ENCODE measurements at places on chromosomes 2 and 18. TPM values are rescaled to one million over a fixed set of nuclear protein-coding genes. Genes with fewer than 3 reads are reported as not detected.

Gene AGXT
- 1.0 TPM for total RNA-seq

Gene ANKRD30BL
- total RNA-seq: not detected

Gene SERPINB3
- not detected for total RNA-seq

Gene IL1A
- total RNA-seq: not detected

Gene LYG2
- total RNA-seq: not detected

Gene HOXD10
- 3.0 TPM for total RNA-seq

Gene ALPP
- not detected for total RNA-seq

Gene RFTN2
- 2.0 TPM for total RNA-seq

Gene SUCLG1
- total RNA-seq: 202 TPM

Gene VSNL1
- 2.1 TPM for total RNA-seq

Gene HRH4
- not detected for total RNA-seq

Gene IL1RL1
- 0.93 TPM for total RNA-seq

Gene CCDC150
- 2.1 TPM for total RNA-seq

Gene RIT2
- 0.44 TPM for total RNA-seq

Gene DYNAP
- not detected for total RNA-seq

- no peak for DNase-seq
Measured at GRCh38 chr2:96072746-96073145, 38.0 kb upstream of the GPAT2 start.

DNA sequence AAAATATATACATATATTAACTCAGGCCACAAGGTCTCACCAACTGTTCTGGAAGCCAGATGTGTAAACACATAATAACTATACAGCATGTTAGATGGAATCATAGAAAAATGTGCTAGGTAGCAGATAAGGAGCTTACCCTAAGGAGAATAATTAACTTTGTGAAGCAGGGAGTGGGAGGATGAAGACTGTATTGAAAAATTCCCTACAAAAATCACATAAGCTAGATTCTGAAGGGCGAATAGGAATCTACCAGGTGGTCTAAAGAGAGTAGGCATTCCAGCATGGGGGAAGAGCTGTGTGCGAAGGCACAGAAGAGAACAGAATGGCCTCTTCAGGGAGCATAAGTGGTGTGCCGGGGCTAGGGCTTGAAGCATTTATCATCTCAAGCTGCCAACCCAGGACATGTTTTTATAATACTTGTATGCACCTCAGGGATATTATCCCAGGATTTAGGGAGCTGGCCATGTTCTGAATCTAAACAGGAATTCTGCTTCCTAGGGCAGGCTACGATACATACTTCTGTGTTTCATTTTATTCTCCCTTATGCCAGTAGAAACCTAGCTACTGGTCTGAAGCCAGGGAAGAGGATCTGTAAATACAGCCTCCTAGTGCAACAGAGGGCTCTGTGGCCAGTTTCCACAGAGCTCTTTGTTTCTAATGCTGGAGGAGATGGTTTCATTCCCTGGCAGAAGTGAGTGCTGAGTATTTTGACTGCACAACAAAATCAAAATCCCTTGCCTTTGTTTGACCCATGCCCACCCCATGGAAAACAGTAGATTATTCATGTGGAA, 56.7 kb downstream of the NEMP2 start:
- DNase-seq: no peak

GRCh38 chr2:182565911-182566567, 139.2 kb upstream of the PDE1A start:
- no peak for DNase-seq

GRCh38 chr2:6281524-6281923, 584.2 kb downstream of the CMPK2 start:
- no peak for DNase-seq

- no peak for DNase-seq
Measured at GRCh38 chr2:85873679-85874078, 15.1 kb downstream of the ST3GAL5 start.

DNA sequence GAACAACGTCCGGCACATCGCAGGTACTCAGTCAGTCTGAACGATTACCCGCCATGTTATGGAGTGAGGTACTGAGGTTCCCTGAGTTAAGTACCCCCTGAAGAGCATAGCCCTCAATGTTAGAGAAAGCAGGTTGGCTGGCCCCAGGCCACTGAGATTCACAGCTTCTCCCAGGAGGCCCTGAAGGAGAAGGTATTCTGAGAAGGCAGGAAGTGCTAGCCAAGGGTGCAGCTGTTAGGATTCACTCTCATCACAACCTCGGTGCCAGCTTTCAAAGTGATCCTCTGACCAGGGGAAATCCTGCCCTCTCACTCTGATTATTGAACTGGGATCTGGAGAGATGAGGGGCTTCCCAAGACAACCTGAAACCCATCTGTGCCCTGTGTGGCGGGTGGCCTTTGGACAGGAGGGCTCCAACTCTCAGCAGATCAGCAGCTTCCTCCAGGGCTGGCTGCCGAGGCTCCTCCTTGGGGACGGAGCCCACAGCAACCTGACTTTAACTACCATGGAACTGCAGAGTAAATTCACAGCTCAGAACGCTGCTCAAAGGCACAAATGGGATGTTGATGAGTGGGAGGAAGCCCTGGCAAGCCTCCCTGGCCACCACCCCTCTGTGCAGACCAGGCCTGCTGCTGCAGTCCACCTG, 7.8 kb downstream of the EHD3 start:
- no peak for DNase-seq

GRCh38 chr2:221704442-221704841, 132.3 kb upstream of the EPHA4 start:
- DNase-seq: no peak

GRCh38 chr2:178756843-178757242, 50.4 kb downstream of the TTN start:
- DNase-seq: no peak

DNA sequence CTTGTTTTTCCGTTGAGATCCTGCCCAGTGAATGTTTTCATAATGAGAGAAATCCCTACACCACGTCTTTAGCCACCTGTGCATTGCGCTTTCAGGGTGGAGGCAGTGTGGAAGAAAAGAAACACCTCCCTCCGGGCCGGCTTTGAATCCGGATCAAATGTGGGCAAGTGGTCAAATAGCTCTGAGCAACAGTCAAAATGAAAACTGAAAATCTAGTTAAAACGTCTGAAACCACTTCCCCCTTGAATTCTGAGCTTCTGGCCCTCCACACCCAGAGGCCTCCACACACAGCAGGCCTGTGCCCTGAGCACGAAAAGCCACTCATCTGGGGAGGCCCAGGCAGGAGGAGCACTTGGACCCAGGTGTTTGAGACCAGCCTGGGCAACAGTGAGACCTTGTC, 263.6 kb upstream of the SALL3 start:
- peak; percentile 12 for DNase-seq

DNA sequence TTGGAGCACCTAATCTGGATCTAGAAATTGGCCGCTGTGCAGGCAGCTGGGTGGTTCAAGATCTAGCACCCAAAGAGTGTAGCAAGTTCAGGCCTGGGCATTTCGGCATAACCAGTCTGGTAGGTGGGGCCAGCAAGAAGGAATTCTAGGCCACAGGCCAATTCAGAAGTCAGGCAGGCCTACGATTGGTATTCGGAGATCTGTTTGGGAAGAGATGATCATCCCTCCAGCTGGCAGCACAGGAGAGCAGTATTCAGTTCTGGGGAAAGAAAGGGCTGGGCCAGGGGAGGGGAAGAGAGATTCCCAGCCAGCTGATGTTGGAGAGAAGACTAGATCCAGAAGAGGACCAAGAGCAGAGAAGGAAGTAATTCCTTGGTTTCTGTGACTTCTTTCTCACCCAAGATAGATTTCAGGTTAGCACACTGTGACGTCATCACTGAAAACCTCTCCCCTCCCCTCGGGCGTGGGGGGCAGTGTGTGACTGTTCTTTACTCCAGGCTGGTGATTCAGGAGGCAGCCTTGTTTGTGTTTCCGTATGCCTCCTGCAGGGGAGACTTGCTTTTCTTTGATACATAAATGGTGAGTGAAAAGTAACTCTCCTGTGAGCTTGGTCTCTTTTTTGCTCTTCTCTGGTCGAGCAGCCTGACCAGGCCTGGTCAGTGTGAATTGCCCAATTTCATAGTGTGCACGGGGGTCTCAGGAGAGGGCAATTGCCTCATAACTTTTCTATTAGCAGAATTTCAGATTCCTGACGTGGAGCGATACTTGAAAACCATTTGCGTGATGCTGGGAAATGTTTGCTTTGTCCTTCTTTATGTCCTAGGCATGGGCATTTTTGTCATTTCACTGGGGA, 61.1 kb downstream of the MEIS1 start:
- DNase-seq: no peak

DNA sequence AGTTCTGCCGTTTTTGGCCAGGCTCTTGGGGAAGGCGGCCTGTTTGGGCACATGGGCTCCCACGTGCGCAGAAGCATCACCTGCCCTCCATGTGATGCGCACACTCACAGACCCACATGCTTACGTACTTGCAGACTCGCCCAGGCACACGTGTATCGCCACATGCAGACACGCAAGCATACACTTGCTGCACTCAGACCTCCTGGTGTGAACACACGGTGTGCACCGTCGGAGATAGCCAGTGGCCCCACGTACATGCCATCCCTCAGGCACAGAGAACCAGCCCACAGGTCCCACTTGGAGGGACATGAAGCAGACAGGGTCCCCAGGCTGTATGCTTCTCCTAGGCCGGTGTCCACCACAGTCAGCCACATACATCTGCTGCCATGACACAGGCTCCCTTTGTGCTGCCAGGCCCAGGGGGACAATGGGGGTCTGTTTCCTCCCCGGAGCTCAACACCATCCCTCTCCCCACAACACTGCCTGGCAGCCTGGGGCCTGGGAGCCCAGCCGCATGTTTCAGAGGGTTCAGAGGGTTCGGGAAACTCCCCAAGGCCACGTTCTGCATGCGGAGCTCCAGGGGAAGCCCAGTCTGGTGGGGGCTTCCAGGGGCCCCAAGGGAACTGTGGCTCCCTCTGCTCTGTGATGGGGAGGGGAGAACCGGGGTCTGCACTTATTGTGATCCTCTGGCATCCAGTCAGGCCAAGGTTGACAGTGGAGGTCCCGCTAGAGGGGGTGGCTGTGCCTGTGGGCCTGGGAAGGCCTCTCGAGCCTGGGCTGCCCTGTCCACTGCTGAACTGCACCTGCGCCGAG, 208.1 kb upstream of the HAAO start:
- peak; percentile 64 for DNase-seq

GRCh38 chr2:120678251-120678650, 57.4 kb upstream of the GLI2 start:
- DNase-seq: no peak

- no peak for DNase-seq
Measured at GRCh38 chr18:42326752-42327151, 371.7 kb downstream of the PIK3C3 start.

DNA sequence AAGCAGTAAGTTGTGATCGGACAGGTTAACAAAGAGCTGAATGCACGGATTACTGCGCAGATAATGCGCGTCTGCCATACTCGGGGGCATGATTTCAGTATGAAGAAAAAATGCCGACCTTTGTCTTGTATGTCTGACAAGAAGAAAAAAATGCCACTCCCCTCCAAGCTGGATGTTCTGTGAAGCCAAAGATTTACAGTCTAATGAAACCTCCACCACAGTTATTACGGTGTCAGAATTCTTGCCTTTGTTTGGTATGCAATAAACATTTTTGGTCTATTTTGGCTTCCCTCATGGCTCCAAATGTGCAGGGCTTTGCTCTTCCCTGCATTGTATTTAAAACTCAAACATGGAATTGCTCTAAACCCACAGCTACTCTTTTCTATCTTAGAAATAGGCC, 72.2 kb upstream of the THUMPD2 start:
- no peak for DNase-seq

GRCh38 chr18:61503688-61504087, 170.5 kb downstream of the CDH20 start:
- DNase-seq: no peak

- no peak for DNase-seq
Measured at GRCh38 chr2:216786676-216787075, 73.2 kb downstream of the TNP1 start.

DNA sequence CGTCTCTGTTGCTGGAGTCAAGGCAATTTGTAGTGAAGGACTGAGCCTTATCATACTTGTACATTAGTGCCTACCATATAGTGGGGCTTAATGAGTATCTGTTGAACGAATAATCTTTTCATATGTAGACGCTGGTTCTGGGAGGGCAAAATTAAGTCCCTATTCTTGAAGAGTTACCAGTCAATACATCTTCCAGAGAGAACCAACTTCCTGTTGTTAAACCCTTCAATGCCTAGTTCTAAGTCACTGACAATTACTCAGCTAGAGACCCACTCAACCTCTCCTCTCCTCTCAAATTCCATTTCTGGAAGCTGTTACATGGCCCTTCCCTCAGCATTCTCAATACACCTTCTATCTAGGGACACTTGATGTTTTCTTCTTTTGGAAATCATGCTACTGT, 1.1 kb upstream of the MOB4 start:
- DNase-seq: no peak

DNA sequence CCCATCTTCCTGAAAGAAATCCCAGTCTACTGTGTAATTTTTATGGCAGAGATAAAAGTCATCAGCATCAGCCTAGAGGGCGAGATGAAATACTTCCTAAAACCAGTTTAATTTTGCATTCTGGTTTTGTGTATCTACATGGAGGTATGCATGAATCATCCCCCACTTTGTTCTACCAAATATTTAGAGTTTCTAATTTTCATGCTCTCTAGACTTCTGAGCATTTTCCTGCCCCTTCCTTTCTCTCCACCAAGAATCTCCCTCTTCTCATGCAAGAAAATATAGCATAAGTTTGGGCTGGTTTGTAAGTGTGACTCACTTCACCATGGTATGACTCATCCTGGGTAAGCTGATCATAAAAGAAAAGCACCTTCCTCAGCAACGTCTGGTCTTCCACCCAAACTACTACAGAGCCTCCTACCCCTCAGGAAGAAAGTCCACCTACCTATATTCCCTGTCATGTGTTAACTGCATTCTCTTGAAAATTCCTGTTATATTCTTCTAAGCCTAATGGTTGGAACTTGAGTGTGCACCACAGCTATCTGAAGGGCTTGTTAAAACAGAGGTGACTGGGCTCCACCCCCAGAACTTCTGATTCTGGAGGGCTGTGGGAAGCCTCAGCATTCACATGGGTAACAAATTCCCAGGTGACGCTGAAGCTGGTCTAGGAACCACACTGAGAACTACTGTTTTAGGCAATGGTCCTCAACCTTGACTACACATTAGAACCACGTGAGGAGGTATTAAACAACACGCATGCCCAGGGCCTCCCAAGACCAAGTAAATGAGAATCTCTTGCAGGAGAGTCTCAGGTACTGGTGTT, 37.4 kb upstream of the RAPGEF4 start:
- no peak for DNase-seq

DNA sequence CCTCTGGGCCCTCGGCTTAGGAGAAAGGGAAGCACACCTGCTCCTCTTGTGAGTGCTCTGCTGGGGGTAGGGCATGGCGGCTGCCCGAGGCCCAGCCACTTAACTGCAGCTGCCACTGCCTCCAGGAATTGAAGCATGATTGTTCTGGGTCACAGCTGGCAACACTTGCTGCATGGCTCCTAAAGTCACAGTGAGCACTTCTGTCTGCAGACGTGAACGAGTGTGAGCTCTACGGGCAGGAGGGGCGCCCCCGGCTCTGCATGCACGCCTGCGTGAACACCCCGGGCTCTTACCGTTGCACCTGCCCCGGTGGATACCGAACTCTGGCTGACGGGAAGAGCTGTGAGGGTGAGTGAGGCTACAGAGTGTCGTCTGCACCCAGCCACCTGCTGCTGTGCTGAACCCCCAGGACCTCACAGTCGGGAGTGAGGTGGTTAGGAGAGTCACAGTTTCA, 44.4 kb downstream of the FBLN7 start:
- no peak for DNase-seq

All from mucosa of descending colon (tissue), 3 donors.